Hematopoietic multipotent progenitor cell (in vitro differentiated cells): ENCODE measurements at places on chromosomes 11 and 22. TPM values are rescaled to one million over a fixed set of nuclear protein-coding genes. Genes with fewer than 3 reads are reported as not detected.

- no peak for DNase-seq
Measured at GRCh38 chr11:31325160-31325559, 44.4 kb downstream of the DCDC1 start.

- no peak for DNase-seq
Measured at GRCh38 chr11:28517621-28518020, 409.4 kb downstream of the METTL15 start.

DNA sequence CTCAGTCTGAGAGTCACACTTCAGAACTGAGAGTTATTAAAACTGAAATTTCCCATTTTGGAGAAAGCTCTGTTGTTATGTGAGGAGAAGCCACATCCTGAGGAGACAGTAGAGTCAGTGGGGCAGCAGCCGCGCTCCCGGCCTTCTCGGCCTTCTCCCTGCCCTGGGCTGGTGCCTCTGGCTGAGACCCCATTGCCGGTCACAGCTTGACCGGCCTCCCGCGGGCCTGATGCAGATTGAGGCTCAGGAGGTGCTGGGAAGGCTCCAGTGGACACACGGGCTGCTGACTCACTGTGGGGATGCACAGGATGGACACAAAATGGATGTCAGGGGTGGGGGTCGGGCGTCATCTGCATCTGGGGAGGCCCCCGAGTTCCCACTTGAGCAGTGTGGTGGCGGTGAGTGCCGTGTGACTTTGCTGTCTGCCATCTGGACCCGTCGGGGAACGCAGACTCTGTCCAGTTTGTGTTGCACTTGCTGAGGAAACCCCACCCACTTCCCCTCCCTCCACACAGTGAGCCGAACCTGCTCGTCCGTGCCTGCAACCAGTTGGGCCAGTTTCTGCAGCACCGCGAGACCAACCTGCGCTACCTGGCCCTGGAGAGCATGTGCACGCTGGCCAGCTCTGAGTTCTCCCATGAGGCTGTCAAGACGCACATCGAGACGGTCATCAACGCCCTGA lies 50.1 kb downstream of the MUC6 start:
- DNase-seq: no peak

The MS4A4E gene
- total RNA-seq: 0.54 TPM

The MS4A12 gene
- not detected for total RNA-seq

The TYMP gene
- 20.5 TPM for total RNA-seq

DNA sequence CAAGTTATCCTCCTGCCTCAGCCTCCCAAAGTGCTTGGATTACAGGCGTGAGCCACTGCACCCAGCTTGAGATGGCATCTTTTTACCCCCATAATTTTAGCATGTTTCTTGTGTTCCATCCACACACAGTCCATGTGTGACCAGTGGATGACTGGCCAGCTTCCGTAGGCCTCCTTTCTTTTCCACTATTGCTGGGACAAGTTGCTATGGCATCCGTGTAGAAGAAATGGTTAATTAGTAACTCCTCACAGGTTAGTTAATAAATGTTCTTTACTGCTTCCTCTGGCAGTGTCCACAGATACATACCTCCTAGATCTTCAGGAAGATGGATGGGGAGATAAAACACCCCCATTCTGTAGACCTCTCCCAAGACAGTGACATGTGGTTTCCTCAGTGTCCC lies 154.3 kb upstream of the RASSF10 start:
- no peak for DNase-seq

The BIRC3 gene
- 7.0 TPM for total RNA-seq

The STIM1 gene
- 80.2 TPM for total RNA-seq

GRCh38 chr11:74905326-74905725 lies 43.6 kb downstream of the XRRA1 start:
- DNase-seq: peak; percentile 9

DNA sequence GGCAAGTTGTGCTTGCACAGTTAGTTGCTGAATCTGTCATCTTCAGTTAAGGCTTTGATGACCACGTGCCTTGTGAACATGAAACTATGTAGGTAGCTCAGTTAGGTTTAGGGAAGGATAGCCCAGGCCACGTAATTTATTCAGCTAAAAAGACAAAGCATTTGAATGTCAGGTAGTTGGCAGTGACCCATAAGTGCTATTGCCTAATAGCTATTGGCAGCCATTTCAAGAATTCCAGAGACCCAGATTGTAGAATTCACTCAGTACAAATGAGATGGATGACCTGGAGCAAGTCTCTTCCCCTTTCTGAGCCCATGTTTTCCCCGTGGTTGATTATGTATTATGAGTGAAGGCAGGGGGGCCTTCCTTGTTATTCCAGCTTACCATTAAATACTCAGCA lies 265.3 kb upstream of the ANO5 start:
- DNase-seq: no peak

DNA sequence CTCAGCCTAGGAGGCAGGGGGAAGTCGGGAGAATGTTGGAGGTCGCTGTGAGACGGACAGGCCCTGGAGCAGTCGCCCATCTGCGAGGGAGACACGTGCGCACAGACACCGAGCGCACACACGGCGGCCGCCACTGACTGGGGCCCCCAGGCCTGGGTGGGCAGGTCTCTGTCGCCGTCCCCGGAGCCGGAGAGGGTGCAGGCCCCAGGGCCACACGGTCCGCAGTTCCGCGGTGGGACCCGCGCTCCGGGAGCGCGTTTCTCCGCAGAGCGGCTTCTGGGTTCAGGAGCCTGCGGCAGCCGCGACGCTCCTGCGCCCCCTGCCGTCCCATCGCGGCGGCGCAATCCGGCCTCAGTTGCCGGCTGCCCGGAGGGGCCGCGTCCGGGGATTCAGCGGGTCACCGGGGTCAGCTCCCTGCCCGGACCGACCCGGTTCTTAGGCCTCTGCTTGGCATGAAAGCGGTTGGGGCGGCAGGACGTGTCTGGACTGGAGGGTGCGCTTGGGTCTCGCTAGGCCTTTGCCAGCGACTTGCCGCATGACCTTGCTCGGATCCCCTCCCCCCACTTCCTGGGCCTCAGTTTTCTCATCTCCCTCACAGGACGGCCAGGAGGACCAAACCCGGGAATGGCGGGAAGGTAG lies 31.2 kb downstream of the PDE2A start:
- peak; percentile 49 for DNase-seq

- DNase-seq: no peak
Measured at GRCh38 chr22:20211409-20211996, 56.6 kb downstream of the RTN4R start.
